ENCODE measurements at places on chromosomes 2 and 18.

GRCh38 chr2:29223851-29224692 lies 108.9 kb downstream of the CLIP4 start:
- no peak for DNase-seq

GRCh38 chr18:22355598-22355997 lies 62.1 kb downstream of the CTAGE1 start:
- no peak for DNase-seq

GRCh38 chr2:106876699-106877098 lies 9.3 kb downstream of the ST6GAL2 start:
- DNase-seq, result no peak

- DNase-seq, result no peak
Measured at GRCh38 chr2:37892436-37893114, 32.5 kb upstream of the RMDN2 start.

DNA sequence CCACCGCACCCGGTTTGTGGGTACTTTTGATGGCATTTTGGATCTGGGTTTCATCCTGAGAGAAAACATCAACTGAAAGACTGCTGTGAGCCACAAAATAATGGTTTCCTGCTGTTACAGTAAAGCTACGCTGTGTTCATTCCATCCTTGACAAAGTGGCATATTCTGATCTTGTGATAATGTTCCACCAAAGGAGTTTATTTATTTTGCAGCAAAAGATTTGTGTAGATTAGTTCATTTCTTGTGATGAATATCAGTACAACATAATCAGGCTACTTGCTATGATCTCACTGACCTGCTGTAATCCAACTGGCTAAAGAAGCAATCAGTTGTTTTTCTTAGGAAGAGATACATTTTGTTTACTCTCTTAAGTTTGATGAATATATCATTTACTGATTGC lies 45.0 kb downstream of the EEF1B2 start:
- no peak for DNase-seq

Data from activated CD8-positive, alpha-beta memory T cell treated with anti-CD3 and anti-CD28 coated beads for 4 hours (primary cell).